ENCODE measurements at places on chromosomes 6 and 20. TPM values are rescaled to one million over a fixed set of nuclear protein-coding genes. Genes with fewer than 3 reads are reported as not detected.

DNA sequence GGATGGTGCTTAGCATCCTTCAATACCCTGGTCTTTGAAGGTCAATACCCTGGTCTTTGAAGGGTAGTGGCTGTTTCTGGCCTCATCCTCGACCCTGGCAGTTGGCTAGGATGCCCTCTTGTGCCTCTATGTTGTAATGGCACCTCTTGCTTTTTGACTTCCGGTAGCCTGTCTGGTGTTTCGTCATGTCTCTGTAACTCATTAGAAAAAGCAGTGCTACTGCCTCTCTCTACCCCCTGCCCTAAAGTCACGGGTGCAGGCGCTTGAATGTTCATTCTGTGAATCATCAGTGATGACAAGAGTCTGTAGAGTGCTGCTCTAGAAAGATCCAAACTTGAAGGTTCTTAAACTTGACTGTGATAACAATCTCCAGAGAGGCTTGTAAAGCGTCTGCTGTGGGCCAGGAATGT lies 28.3 kb downstream of the RSPO4 start:
- no peak for DNase-seq

DNA sequence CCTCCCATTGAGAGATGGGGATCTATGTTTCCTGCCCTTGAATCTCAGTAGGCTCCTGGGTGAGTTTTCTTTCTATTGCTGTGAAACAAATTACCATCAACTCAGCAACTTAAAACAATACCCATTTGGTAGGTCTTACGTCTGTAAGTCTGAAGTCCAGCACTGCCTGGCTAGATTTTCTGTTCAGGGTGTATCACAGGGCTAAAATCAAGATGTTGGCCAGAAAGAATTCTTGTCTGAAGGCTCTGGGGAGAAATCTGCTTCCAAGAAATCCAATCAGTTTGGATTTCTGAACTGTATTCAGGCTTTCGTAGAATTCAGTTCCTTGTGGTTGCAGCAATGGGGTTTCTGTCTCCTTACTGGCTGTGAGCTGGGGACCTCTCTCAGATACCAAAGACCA lies 99.6 kb upstream of the SLC24A3 start:
- no peak for DNase-seq

DNA sequence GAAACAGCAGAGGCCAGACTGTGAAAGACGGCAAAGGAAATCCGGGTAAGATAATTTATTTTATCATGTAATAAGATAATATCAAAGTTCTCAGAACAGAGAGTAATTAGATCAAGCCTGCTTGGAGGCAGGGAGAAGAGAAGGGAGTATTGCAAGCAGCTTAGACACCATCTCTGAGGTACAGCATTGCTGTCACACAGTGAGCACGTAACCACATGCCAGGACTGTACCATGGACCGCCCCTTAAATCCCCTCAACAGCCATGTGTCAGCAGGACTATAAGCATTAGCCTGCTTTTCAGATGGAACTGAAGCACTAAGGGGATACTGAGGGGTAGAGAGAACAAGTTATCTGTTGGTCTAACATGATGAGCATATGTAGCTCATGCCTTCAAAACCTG lies 141.5 kb downstream of the C6orf118 start:
- DNase-seq = no peak

BMP2 gene
- 29.4 TPM for total RNA-seq

INSM1 gene
- total RNA-seq = 4.6 TPM

DNA sequence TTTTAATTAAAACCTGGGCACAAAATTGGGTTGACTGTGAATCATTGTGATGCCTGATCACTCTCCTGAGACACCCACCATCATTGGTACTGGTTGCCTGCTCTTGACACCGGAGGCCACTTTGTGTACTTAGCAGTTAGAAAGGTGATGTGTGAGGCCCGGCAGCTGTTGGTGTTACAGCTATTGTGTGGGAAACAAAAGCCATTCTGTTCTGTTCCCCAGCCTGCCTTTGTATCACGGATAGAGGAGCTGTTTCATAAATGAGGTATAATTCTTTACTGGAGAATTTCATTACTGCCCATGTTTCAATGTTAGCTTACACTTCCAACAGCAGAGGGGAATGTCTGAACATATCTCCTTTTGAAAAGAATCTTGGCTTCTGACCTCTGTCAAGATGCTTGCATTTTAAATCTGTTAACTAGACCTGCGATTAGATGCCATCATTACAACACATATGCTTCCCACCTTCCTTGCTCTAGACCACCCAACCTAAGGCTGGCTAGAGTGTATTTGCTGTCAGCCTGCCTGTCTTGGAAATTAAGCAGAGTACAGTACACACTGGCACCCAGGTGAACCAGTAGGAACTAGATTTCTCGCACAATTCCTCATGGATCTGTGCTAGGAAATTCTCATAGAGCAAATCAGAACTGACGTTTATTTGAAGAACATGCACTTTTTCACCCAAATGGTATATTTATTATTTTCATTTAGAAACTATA lies 142.4 kb upstream of the INSM1 start:
- DNase-seq = no peak

DNA sequence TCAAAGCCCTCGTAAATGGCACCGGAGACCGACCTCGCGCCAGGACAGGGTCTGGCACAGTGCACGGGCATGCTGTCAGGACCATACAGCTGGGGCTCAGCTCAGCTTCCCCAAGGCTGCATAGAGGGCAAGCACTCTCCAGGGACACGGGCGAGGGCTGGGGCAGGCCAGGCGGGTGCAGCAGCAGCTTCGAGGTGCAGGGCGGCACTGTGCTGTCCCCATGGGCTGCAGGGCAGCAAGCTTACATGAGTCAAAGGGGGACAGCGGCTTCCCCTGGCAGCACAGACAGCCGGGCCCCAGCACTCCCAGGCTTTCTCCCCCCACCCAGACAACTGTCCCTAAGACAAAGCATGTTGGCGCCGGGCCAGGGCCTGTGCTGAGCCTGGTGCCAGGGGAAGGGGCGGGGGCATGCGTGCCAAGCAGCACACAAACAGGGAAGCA lies 25.7 kb downstream of the PSMG4 start:
- DNase-seq = no peak
